Activated CD4-positive, alpha-beta T cell treated with anti-CD3 and anti-CD28 coated beads for 24 hours (primary cell): ENCODE measurements at places on chromosomes 16 and 17.

DNA sequence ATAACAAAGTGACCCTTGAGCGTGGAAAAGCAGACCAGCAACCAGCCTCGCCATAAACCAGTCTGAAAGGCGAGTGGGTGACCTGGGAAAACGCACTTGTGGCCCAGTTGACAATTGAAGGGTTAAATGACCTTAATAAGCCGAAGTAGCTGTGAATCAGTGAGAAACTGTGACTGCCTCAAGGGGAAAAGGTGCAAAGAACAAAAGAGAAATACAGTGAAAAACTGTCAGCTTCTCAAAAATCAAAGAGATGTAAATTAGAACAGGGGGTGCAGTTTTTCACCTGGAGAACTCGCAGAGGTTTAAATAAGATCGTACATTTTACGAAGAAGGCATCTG is 124.1 kb downstream of the CMIP start:
- no peak for DNase-seq

DNA sequence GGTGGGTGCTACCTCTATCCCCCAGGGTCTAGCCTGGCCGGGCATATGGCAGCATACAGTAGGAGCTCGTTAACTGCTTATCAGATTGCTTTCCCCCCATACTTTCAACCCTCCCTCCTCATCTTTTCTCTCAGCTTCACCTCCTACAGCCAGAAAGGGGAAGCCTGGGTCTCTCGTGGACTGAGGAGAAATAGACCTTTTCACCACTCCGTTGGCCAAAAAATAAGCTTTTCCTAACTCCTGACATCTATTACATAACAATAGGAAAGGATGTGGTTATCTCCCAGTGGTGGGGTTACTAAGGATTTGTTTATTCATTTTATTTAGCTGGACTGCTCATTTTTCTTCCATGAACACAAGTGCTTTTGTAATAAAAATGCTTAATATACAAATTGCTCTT is 9.0 kb upstream of the CXCL16 start:
- no peak for DNase-seq

GRCh38 chr17:32962320-32962711 is 29.3 kb upstream of the SPACA3 start:
- DNase-seq: no peak

GRCh38 chr17:6626616-6627015 is 13.9 kb downstream of the KIAA0753 start:
- no peak for DNase-seq

DNA sequence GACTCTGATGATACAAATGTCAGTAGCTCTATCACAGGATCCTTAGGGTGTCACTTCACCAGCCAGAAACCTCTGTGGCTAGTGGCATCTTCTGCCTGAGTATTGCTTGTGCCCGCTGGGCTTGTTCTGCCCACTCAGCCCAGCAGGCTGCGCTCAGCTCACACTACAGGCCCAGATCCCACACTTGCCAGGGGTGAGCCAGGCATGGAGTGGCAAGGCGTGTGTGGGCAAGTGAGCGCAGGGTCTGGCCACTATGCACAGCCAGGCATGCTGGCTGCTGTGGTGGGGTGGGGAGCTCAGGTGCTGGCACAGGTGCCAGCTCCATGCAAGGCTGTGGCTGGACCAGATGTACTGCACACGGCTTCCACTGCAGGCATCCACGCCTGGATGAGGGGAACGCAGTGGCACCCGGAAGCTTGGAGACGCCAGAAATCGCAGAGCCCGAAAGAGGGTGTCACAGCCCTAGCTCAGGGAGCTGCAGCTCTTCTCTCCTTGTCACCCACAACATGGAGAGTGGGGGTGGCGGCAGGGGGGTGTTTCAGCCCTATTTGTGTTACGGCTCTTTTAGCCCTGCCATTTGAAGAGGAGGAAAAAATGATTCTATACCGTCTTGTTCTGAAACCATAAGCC is 10.2 kb downstream of the CFAP97D1 start:
- DNase-seq: no peak

- no peak for DNase-seq
Observed at GRCh38 chr16:55849536-55849935, 16.6 kb upstream of the CES1 start.

DNA sequence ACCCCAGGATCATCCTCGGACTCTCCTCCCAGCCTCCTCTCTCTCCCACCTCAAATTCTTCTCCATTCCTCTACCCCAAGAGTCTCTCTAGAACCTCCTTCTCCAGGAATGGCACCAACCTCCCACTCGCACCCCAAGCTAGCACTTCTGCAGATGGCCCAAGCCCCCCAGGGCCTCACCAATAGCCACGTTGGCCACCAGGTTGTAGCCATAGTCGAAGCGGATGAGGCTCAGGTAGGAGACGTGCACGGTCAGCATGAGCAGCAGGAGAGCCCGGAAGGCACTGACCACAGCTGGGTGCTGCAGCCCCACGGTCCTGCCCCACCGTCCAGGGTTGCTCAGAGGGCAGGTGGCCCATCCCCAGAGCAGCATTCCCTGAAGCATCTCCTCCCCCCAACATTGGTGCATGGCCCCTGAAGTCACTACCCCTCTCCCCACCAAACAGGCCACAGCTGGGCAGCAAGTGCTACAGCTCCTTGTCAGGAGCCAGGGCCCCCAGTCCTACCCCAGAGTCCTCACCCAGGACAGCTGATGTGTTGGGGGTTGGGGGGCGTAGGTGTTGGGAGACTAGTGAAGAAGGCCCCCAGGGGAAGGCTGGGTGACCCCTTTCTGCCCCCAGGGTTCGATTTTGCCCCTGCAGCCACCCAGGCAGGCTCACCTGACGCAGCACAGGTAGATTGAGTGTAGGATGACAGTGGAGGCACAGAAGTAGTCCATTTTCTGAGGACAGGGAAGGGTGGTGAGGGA is 5.3 kb downstream of the PNMT start:
- no peak for DNase-seq

DNA sequence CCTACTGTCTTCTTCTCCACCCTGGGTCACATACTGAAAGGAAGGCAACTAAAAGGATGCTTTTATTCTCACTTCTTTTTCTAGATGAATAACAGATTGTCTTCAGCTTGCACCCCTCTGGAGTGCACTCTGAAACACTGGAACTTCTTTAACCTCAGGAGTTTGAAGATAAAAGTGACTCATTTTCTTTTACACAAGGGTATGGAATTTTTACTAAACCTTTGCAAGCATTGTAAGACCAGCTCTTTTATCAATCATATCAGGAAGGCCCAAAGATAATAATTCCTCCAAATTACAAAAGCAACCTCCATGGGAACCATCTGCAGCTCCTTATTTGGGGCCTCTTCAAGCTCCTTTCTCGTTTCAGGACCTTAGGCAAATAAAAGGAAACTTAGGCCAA is 193.5 kb upstream of the KIF2B start:
- DNase-seq: no peak

DNA sequence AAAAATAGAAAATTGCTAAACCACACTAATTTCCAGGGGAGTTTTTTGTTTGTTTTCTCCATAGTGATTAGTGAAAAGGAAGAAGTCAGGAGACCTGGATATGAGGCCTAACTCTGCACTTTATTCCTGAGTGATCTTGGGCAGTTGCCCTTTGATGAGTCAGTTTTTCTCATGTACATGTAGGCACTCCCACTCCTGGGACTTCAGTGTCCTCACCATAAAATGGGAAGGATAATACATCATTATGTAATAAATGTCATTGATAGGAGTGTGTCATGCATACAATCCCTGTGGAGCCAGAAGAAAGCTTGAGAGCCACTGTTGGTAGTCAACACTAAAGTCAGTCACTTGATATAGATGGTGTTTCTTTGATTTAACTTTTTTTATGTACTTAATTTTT is 32.5 kb downstream of the WIPF2 start:
- DNase-seq: no peak

- DNase-seq: no peak
Observed at GRCh38 chr17:69870091-69870530, 204.9 kb upstream of the KCNJ16 start.

GRCh38 chr17:76540381-76541300 is 797 bp downstream of the PRCD start:
- no peak for DNase-seq
